Glomerular endothelial cell (primary cell): ENCODE measurements at places on chromosomes 12 and 14. TPM values are rescaled to one million over a fixed set of nuclear protein-coding genes. Genes with fewer than 3 reads are reported as not detected.

COPZ1 gene
- total RNA-seq: 115 and 194 TPM in 2 replicates

CD27 gene
- 0.53 TPM in 1 of 2 replicates, not detected in the other for total RNA-seq

OASL gene
- total RNA-seq: 0.39 and 2.4 TPM in 2 replicates

FAR2 gene
- 46.4 and 51.4 TPM in 2 replicates for total RNA-seq

KRT79 gene
- total RNA-seq: 0.10 and 0.12 TPM in 2 replicates

IFNG-AS1 gene
- total RNA-seq: not detected in 2 replicates

ANO2 gene
- total RNA-seq: 13.0 and 32.4 TPM in 2 replicates

SMIM41 gene
- not detected in 2 replicates for total RNA-seq

OTOGL gene
- 0.06 and 0.10 TPM in 2 replicates for total RNA-seq

TPPP2 gene
- not detected in 2 replicates for total RNA-seq

IL31 gene
- total RNA-seq: not detected in 2 replicates

SDR9C7 gene
- total RNA-seq: not detected in 2 replicates

ST8SIA1 gene
- 1.0 and 1.2 TPM in 2 replicates for total RNA-seq

RASAL1 gene
- not detected in 2 replicates for total RNA-seq

EXOC5 gene
- 70.1 and 74.1 TPM in 2 replicates for total RNA-seq

MED13L gene
- 54.6 and 57.5 TPM in 2 replicates for total RNA-seq

MIP gene
- total RNA-seq: 0.15 TPM in 1 of 2 replicates, not detected in the other

SYNE3 gene
- total RNA-seq: 5.8 and 7.4 TPM in 2 replicates

APOLD1 gene
- total RNA-seq: 27.5 and 31.4 TPM in 2 replicates

GDF3 gene
- 0.53 and 0.78 TPM in 2 replicates for total RNA-seq

INHBC gene
- total RNA-seq: not detected in 2 replicates

PTGER2 gene
- 0.92 and 1.9 TPM in 2 replicates for total RNA-seq

MGAT4C gene
- total RNA-seq: 0.05 and 0.47 TPM in 2 replicates

TAS2R20 gene
- 0.34 and 1.8 TPM in 2 replicates for total RNA-seq

LRP6 gene
- total RNA-seq: 15.0 and 29.3 TPM in 2 replicates

PLA2G1B gene
- not detected in 2 replicates for total RNA-seq

NTF3 gene
- total RNA-seq: 0.39 TPM in 1 of 2 replicates, not detected in the other

SERPINA10 gene
- total RNA-seq: not detected in 2 replicates

FAM222A gene
- 0.99 and 1.0 TPM in 2 replicates for total RNA-seq

ZFHX2 gene
- 0.93 and 1.8 TPM in 2 replicates for total RNA-seq

WIF1 gene
- total RNA-seq: not detected in 2 replicates
